ENCODE measurements at places on chromosomes 3 and 15.

GRCh38 chr15:45498701-45499100, 23.9 kb downstream of the SLC30A4 start:
- DNase-seq = no peak

DNA sequence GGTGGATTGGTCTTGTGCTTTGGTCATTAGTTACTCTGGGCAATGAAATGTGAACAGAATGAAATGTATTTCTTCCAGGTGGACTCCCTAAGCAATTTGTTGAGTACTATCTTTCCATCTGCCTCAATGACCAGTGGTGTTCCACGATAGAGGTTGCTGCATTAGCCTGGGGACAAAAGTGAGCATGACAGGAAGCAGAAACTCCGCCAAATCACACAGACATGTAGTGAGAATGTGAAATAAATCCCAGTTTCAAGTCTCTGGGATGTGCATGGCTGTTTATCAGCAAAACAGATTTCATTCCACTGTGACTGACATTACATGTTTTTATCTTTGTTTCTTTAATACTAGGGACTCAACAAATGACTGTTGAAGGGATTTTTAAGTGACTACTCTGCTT, 63.3 kb upstream of the DCBLD2 start:
- DNase-seq = no peak

DNA sequence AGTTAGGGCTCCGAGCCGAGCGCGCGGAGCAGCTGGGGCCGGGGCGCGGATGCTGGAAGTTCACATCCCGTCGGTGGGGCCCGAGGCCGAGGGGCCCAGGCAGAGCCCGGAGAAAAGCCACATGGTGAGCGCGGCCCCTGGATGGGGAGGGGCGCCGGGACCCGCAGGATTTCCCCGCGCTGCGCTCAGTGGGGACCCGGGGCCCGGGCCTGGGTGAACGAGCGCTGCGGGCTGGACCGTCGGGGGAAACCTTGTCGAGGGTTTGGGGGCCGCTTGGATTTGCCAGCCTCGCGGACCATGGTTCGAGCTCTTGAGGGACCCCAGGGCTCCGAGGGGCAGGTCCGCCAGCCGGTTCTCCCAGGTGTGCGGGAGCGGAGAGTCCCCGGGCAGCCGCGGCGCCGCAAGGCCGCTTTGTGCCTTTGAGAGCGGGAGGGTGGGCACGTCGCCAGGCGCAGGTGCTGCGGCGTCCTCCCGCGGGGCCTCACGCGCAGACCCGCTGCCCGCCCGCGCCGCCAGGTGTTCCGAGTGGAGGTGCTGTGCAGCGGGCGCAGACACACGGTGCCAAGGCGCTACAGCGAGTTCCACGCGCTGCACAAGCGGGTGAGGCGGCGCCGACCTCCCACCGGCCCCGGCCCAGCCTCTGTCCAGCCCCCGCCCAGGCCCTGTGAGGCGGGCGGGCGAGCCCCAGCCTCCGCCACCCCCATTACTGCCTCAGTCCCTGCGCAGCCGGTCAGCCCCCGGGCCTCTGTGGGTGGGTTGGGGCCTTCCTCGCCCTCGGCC, at the start of gene SNX22:
Gene SNX22 (plus strand): TSS at position 5 of the 780 bp plus-strand sequence. CDS start 45 bp downstream, at position 50.
- DNase-seq = no peak

DNA sequence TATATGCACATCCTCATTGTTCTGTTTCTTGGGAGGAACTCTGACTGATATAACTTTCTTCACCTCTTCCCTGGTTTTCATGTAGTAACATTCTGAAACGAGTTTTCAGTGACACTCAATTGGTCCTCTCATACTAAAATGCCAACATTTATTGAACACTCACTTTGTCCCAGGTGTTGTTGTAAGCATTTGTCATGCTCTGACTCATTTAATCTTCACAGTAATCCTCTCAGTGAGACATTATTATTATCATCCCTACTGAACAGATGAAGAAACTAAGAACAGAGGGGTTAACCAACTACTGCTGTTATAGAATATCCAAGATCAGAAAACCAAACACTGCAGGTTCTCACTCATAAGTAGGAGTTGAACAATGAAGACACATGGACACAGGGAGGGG, 94.1 kb upstream of the MRPL3 start:
- DNase-seq = no peak

DNA sequence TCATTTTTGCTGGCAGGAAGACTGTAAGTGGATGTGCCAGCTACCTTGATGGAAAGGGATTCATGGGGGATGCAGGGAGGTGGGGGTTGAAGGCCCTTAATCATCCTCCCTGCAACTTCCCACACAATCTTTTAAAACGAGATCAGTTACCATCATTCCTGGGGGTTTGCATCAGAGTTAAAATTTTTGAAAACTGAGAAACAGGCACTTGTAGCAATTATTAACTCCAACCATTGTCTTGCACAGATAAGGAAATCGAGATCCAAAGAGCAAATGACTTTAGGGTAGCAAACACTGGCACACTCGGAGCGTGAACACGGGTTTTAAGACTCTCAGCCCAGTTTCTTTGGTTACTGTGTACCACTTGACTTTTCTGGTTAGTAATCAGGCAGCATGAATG, 41.9 kb downstream of the GPD1L start:
- no peak for DNase-seq

GRCh38 chr3:190178779-190179178, 58.1 kb upstream of the P3H2 start:
- no peak for DNase-seq

- DNase-seq = no peak
Observed at GRCh38 chr3:104178680-104179079, 1188.0 kb upstream of the ALCAM start.

DNA sequence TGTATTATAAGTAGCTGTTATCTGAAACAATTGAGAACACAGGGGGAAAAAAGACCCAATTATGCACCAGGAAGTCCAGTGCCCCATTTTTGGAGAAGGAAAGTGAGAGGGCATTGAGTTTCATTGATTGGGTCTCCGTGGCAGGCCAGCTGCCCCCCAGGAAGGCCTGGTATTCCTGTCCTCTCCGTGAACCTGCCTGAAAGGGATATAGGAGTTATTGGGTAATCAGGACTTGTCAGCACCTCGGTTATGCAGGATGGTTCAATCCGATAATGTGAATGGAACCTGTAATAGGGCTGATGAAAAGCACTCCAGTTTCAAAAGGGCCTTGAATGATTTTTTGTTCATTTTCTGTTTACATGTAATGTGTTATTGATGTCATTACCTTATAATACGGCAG, 122.0 kb upstream of the RARB start:
- DNase-seq = no peak

- DNase-seq = no peak
Observed at GRCh38 chr3:142863930-142864920, 24.7 kb downstream of the PCOLCE2 start.

DNA sequence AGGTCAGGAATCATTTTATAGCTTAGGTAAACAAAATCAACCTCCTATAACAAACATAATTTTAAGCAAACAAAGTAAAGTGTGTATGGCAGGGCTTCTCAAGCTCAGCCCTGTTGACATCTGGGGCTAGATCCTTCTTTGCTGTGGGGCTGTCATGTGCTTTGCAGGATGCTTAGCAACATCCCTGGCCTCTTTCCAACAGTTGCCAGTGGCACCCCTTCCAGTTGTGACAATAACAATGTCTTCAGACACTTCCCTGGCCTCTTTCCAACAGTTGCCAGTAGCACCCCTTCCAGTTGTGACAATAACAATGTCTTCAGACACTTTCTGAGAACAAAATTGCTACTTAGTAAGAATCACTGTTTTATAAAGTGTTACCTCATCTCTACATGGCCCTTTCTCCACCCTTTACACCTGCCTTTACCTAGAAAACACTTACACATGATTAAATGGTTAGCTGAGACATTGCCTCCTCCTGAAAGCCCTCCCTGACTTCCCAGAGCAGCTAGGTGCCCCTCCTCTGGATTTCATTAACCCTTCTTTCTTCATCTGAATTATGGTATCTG, 194.0 kb upstream of the LMCD1 start:
- no peak for DNase-seq

GRCh38 chr3:108552267-108553159, 36.7 kb downstream of the CIP2A start:
- DNase-seq = peak; percentile 55

GRCh38 chr3:31946484-31947081, 34.5 kb downstream of the OSBPL10 start:
- no peak for DNase-seq

- DNase-seq = no peak
Observed at GRCh38 chr3:13746385-13746784, 133.5 kb downstream of the WNT7A start.

DNA sequence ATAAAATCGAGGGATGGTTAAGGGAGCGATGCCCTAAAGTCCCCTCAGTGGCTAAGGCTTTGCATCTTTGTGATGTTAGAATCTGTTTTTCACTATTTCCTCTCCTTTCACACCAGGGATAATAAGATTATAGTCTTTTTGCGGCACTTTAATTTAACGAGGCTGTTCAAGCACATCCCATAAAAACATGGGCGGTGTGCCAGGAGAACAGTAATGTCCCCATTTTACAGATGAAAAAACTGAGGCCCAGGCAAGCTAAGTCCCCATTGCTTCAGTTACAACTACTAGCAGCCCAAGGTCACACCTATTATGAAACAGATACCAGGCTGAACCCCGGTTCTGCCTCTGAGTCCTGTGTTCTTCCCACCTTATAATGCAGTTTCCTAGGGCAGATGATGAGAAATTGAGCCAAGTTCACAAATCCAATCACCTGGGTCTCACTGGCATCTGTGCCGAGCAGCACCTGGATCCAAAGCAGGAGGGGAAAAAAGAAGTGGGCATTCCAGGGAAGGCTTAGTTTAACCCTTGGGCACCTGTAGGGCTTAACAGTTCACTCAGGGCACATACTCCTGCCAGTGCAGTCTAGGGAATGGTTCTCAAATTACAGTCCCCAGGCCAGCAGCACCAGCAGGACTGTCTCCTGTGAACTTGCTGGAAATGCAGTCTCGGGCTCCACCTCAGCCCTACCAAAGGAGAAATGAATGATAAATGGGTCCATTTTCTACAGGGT, 169.3 kb downstream of the RAB11A start:
- DNase-seq = no peak

DNA sequence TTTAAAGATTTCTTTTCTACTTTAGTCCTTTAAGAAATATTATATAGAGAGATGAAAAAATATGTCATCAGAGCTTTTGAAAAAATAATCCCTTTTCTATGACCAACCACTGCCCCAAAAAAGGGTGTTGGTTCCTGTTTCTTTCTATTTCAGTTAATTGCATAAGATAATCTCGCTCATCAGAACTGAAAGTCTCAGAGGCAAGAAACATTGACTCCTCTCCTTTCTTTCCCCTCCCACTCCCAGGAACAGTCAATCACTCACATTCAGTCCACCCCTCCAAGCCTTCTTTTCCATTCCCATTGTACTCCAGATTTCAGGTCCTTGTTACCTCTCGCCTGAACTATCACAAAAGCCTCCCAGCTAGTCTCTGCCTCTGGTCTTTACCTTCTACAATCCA, 153.7 kb upstream of the ABI3BP start:
- DNase-seq = no peak

Measured in left kidney (tissue), 8 donors.